ENCODE measurements at places on chromosomes 12 and 14. TPM values are rescaled to one million over a fixed set of nuclear protein-coding genes. Genes with fewer than 3 reads are reported as not detected.

DNA sequence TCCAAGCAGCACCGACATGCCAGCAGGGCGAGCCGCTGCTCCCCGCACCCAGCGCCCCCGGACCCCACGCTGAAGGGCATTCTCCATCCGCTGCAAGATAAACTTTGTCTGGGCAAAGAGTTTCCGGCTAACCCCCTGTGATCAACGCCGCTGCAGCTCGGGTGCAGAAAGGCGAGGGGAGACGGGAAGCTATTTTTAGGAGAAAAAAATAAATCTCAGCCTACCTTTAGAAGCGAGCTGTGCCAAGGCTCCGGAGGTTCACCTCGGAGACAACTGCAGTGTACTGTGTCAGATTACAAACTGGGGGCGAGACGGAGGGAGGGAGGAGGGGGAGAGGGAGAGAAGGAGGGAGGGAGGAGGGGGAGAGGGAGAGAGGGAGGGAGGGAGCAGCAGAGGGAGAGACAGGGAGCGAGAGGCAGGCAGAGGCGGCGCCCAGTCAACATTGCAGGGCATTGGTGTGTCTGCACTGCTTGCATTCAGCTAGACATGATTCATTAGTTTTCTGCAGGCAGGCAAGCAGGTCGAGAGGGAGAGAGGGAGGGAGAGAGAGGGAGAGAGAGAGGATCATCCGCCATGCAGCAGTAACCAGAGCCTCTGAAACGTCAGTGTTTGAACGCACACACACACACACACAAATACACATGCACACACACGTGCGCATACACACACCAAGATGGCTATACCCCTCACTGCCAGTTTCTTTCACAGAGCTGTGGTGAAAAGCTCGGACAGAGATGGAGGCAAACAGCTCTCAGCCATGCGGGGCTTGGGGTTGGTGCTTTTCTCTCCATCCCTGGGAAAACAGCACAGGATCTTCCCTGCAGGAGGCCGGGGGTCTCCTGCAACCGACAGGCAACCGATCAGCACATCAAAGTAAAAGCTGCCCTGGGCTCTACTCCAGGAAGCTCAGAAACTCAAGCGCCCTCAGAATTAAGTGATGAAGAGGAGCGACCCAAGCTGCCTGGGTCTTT is at the start of gene RIMBP2:
RIMBP2 (minus strand) TSS at position 302 of the 971 bp plus-strand sequence. CDS start 237,286 bp downstream, outside the sequence.
- DNase-seq, result peak; percentile 42

DNA sequence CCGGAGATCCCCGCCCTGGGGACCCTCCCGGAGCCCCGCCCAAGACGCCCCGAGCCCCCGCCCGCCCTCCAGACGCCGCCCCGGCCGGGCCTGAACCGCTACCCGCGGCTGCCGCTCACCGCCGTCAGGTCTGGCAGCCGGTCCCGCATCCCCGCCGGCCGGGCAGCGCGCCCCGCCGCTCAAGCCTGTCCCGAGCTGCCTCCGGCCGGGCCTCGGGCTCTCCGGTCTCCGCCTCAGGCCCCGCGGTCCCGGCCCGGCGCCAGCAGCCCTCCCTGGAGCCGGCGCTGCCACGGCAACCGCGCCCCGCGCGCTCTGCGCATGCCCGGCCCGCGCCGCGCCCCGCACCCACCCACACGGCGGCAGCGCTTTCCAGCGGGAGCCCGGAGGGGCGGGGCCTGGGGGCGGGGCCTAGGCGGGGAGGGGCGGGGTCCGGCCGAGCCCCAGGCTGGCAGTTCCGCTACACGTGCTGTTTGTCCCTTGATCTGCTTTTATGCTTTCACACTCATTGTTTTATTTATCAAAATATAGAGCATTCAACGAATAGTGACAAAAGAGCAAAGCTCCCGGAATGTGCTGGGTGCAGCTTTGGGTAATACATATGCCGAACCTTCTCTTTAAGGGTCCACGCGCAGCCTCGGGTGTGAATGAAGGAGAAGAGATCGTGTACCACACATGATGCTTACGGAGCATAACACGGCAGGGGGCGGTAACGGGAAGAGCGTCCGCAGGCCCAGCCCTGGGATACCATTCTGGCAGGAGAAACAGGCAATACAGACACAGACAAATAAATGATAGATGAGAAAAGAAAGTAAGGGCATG is at the start of gene STX2:
STX2 (minus strand) TSS at position 300 of the 819 bp plus-strand sequence; CDS start at position 149, 151 bp downstream.
- peak; percentile 57 for DNase-seq

- DNase-seq, result no peak
Measured at GRCh38 chr12:32049956-32050355, 56.7 kb upstream of the BICD1 start.

DNA sequence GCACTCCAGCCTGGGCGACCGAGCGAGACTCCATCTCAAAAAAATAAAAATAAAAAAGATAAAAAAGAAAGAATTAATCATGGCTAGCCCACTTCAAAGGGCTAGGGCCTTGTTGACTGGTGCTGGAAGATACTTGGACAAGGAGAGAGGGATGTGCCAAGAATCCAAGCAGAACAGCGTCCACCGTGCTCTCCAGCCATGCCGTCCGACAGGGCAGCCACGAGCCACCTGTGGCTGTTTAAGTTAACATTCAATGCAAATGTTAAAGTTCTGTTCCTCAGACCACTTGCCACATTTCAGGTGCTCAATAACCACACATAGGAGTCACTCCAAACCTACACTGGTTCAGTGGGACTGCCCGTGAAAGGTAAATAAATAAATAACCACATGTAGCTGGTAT is 21.4 kb downstream of the SLC6A13 start:
- DNase-seq, result no peak

- DNase-seq, result no peak
Measured at GRCh38 chr12:84056-84455, 17.5 kb downstream of the IQSEC3 start.

The TARBP2 gene
- 53.2 TPM for total RNA-seq

The PRH2 gene
- not detected for total RNA-seq

GRCh38 chr12:118190266-118190665 is 54.3 kb downstream of the PEBP1 start:
- DNase-seq, result peak; percentile 26

- no peak for DNase-seq
Measured at GRCh38 chr12:18640321-18640955, 97.4 kb downstream of the PLCZ1 start.

The LYZ gene
- total RNA-seq, result 0.07 TPM

The C12orf54 gene
- total RNA-seq, result not detected

- DNase-seq, result no peak
Measured at GRCh38 chr14:75842551-75842950, 139.2 kb downstream of the TGFB3 start.

The DAO gene
- total RNA-seq, result not detected

DNA sequence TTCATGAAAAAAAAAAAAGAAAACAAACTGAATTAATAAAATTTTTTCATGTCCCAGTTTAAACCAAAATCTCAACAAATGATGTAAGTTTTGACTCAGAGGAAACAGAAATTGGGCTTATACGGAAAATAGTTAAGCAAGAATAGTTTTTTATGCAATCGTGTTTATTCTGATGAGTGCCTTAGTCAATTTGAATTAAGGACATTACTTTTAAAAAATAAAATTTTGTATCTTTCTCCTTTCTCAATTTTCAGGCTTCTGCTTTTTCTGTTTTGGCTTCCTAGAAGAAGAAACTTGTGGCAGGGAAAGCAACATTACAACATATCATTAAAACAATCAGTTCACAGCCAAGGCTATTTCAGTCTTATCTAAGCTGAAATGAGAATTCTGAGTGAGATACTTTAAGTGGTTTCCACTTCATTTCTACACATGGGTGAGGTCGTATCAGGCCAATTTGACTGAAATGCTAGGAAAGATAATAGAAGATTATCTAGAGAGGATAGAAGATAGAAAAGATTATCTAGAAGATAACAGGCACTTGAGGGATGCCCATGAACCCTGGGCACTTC is 52.4 kb downstream of the BCL2L14 start:
- DNase-seq, result no peak

- no peak for DNase-seq
Measured at GRCh38 chr14:72609205-72609916, 284.5 kb downstream of the DPF3 start.

DNA sequence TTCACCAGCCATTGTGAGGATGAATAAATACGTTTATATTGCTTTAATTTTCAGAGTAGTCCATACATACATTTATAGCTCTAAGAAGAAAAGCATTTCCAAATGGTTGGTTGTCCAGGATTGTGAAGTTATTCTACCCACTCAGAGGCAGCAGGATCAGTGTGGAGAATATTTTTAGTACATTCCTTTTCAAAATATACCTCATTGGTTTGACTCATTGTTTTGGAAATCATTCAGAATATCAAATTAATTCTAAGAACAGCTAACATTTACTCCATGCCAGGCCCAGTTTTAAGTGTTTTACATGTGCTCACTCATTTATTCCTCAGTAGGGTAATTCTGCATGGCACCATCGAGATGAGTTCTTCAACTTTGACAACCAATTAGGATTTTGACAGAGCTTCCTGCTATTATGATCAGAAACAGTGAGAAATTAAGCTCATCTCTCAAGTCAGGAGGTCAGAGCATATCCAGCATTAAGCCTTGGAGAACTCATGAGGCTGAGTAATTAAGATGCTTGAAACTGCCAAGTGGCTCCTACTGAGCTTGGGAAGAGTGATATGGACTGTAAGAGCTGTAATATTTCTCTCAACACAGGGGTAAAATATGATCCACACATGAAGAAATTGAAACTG is 153.3 kb upstream of the CLEC14A start:
- no peak for DNase-seq

The PRDM4 gene
- total RNA-seq, result 34.0 TPM

DNA sequence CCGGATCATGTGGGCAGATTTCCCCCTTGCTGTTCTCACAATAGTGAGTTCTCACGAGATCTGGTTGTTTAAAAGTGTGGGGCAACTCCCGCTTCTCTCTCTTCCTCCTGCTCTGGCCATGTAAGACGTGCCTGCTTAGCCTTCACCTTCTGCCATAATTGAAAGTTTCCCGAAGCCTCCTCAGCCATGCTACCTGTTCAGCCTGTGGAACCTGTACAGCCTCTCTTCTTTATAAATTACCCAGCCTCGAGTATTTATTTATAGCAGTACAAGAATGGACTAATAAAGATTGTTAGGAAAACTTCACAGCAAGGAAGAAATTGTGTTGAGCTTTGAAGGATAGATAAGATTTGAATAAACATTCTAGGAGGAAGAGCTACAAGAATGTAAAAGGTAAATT is 52.1 kb downstream of the KDM5A start:
- no peak for DNase-seq

DNA sequence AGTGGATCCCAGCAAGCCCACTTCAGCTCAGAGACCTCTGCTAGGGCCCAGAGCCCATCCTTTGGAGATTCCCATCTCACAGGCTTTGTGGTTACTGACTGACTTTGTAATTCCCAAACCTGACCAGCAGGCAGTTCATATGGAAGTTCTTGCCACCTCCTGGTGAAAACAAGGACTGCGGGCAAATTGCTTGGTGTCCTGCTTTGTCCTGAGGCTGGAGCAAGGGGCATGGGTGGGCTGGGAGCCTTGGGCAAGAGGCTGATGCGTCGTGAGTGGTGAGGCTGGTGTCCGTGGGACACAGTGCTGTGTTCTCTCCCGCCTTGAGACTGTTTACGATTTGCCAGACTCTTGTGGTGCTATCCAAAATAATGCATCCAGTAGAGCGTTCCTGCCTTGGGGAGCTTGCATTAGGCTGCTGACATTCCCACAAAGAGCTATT is 91.0 kb downstream of the LRRC74A start:
- DNase-seq, result peak; percentile 61

- no peak for DNase-seq
Measured at GRCh38 chr12:42582050-42582449, 7.5 kb downstream of the PRICKLE1 start.

DNA sequence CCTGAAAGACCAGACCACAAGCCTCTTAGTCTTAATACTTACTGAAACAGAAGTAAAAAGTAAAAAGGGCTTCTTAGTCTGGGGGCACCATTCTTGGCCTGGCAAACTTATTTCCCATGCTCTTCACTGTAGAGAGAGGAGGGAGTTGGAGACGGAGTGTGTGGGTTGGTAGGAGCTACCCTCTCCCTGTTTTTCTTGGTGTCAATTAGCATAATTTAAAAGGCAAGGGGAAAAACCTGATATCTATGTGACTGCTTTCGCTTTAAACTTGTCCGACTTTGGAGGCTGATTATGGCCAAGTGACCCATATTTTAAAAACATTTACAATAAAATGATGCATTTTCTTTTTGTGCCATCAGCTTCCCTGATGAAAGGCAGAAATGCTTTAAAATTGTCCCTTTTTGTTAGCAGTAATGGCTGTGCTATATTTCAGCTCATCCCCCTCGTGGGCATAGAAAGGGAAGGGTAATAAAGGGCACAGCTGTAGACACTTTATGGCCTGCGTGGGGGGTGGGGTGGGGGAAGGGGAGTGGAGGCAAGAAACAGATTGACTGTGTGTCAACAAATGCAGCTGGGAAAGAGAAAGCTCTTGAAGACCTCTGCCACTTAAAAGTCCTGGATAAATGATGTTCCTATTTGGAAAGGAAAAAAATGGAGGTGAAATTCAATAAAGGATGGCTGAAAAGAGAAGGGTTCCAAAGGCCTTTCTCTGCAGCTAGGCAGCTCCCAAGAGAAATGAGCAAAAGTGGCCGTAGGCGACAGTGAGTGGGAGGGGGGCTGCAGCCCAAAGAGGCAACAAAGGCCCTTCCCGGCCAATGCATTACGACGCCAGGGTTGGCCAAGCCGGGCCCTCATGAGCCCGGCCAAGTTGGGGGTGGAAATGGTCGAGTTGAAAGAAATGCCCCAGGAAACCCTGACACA is 57.5 kb upstream of the TMEM263 start:
- DNase-seq, result no peak

DNA sequence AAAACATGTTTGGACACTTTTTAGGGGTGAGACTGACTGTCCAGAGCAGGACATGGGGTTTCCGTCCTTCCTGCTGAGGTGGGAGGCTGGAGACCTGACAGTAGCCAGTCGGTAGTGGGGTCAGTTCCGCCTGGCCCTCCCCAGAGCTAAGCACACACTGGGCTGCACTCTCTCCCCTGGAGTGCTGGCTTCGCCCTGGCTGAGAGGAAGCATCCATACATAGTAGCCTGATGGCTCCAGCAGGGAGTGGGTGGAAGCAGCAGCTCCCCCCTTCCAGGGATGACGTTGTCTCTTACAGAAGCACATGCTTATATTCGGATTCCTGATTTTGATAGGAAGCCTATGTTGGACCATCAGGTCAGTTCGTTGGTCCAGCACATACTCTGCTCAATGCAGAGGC is 40.4 kb downstream of the SFSWAP start:
- DNase-seq, result no peak

The WSCD2 gene
- not detected for total RNA-seq

The KLHDC1 gene
- total RNA-seq, result 0.05 TPM

All from A172 (cell line).